ENCODE measurements at places on chromosomes 12 and 14. TPM values are rescaled to one million over a fixed set of nuclear protein-coding genes. Genes with fewer than 3 reads are reported as not detected.

Gene POTEG
- not detected for total RNA-seq

Gene PRR4
- total RNA-seq, result 2.3 TPM

Gene OAS3
- total RNA-seq, result 24.5 TPM

Gene GPRC5A
- 48.8 TPM for total RNA-seq

Gene CARMIL3
- total RNA-seq, result 0.14 TPM

Gene ETNK1
- total RNA-seq, result 63.4 TPM

Gene TBC1D30
- total RNA-seq, result 29.1 TPM

Gene GLT1D1
- total RNA-seq, result not detected

Gene CCDC198
- total RNA-seq, result not detected

Gene WNT1
- not detected for total RNA-seq

Gene GALNT16
- 0.07 TPM for total RNA-seq

Gene LYZ
- not detected for total RNA-seq

Gene RECQL
- 157 TPM for total RNA-seq

Gene RDH12
- not detected for total RNA-seq

Gene DTX1
- not detected for total RNA-seq

Gene CHURC1
- total RNA-seq, result 72.8 TPM

Gene HOXC6
- total RNA-seq, result not detected

Gene PELI2
- 14.1 TPM for total RNA-seq

Gene TC2N
- under 0.01 TPM for total RNA-seq

Gene PPP1R13B
- total RNA-seq, result 28.4 TPM

Gene ENDOU
- not detected for total RNA-seq

Gene EPYC
- not detected for total RNA-seq

Gene P2RX2
- not detected for total RNA-seq

Gene MANSC1
- 43.6 TPM for total RNA-seq

Gene PLBD1
- total RNA-seq, result 1.0 TPM

Gene MRPS35
- total RNA-seq, result 78.5 TPM

Gene BMP4
- total RNA-seq, result 98.1 TPM

Gene TEX52
- not detected for total RNA-seq

Gene DEPDC4
- 0.22 TPM for total RNA-seq

Gene ALDH1L2
- 2.5 TPM for total RNA-seq

Gene LHX5
- total RNA-seq, result not detected

Gene RPL10L
- total RNA-seq, result not detected

Gene INSM2
- not detected for total RNA-seq

Gene MMP14
- 318 TPM for total RNA-seq

Gene INF2
- 76.8 TPM for total RNA-seq

Gene AQP6
- total RNA-seq, result not detected

Data from thoracic aorta endothelial cell (primary cell).